ENCODE measurements at places on chromosomes 2 and 18. TPM values are rescaled to one million over a fixed set of nuclear protein-coding genes. Genes with fewer than 3 reads are reported as not detected.

MEP1B gene
- not detected for total RNA-seq

LIMS3 gene
- 5.3 TPM for total RNA-seq

POLR1A gene
- 55.3 TPM for total RNA-seq

SATB2 gene
- 1.3 TPM for total RNA-seq

KANSL1L gene
- total RNA-seq, result 14.0 TPM

ZSWIM2 gene
- total RNA-seq, result not detected

PKDCC gene
- 1.1 TPM for total RNA-seq

DNAJC10 gene
- total RNA-seq, result 212 TPM

PPP4R1 gene
- 174 TPM for total RNA-seq

POTEI gene
- total RNA-seq, result 0.66 TPM

IL1RL1 gene
- total RNA-seq, result 159 TPM

COL4A4 gene
- total RNA-seq, result 0.93 TPM

NGEF gene
- 0.50 TPM for total RNA-seq

WDR35 gene
- total RNA-seq, result 21.6 TPM

SRBD1 gene
- 27.1 TPM for total RNA-seq

DLX2 gene
- total RNA-seq, result not detected

CYP27A1 gene
- total RNA-seq, result 4.1 TPM

STK11IP gene
- 9.0 TPM for total RNA-seq

RFTN2 gene
- 6.5 TPM for total RNA-seq

GRHL1 gene
- 0.86 TPM for total RNA-seq

INHBB gene
- 0.79 TPM for total RNA-seq

CFAP221 gene
- not detected for total RNA-seq

TBR1 gene
- total RNA-seq, result under 0.01 TPM

CPLX4 gene
- not detected for total RNA-seq

EVX2 gene
- not detected for total RNA-seq

IKZF2 gene
- 0.93 TPM for total RNA-seq

LRRTM1 gene
- total RNA-seq, result not detected

TNFRSF11A gene
- total RNA-seq, result 5.5 TPM

OSBPL6 gene
- total RNA-seq, result 11.8 TPM

SRD5A2 gene
- under 0.01 TPM for total RNA-seq

COPS9 gene
- total RNA-seq, result 140 TPM

HMSD gene
- 0.27 TPM for total RNA-seq

PLEKHA3 gene
- 18.2 TPM for total RNA-seq

ALKAL2 gene
- not detected for total RNA-seq

FHOD3 gene
- not detected for total RNA-seq

UGT1A4 gene
- total RNA-seq, result not detected

TRABD2A gene
- total RNA-seq, result 5.1 TPM

RNF152 gene
- 35.0 TPM for total RNA-seq

VWC2L gene
- not detected for total RNA-seq
